ENCODE measurements at places on chromosomes 1 and 21.

DNA sequence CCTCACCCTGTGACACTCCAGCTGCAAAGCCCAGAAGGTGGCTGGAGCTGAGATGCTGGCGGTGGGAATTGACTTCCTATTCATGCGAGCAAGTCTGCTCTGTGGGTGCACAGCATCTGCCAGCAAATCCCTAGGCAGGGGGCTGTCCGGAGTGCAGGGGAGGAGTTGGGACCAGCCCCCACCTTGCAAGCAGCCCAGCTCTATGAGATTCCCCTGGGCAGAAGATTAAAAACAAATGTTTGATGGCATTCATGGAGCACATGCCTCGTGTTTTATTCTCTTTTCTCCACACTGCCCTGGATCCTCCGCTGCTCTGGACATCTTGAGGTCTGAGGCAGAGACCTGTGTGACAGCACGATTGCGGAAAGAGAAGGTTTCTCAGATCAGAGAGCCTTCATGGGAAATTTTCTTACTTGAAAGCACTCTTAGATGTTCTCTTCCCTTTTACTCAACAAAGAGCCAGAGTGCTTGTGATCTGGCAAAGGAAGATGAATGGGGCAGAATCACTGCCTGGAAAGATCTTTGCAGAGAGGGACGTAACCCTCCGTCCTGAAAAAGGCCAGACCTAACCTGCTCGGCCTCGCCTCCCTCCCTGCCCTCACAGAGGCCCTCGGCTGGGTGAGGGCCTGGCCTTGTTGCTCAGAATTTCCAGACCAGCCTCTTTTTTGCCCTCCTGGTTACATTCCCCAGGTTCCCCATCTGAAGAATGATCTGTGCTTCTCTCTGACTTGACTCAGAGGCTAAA is 597.1 kb downstream of the KIF26B start:
- no peak for DNase-seq

DNA sequence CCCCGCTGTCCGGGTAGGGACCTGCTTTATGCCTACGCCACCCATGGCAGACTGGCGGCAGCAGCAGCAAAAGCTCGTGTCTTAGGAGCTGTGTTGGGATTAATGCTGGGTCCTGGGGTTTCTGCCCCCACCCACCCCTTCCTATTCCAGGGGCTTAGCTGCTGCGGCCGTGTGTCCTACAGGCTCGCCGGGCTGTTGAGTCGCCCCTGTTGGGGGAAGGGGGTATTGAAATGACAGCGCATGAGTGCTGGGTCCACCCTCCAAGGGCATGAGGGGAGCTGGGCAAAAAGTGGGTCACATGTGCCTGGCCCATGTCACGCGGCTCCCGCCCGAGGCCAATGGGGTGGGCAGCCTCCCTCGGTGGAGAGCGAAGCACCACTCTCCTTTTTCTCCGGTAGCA is 118.3 kb upstream of the COL6A1 start:
- no peak for DNase-seq

DNA sequence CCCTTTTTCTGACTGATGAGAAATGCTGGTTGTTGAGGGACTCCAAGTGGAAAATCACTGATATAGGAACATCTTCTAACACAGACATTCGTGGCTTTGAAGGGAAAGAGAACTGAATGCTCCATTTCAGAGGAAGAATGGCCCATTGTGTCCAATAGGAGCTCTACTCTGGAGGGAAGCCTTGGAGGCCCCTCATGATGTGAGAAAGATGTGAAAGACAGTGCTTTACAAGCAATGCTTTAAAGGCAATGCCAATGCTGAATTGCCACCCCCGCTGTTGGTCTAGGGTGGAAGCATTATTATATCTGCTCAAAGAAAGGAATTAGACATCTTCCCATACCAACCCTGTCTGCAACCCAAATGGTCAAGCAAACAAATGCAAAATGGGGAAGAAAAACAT is 13.7 kb downstream of the NMNAT2 start:
- DNase-seq, result no peak

DNA sequence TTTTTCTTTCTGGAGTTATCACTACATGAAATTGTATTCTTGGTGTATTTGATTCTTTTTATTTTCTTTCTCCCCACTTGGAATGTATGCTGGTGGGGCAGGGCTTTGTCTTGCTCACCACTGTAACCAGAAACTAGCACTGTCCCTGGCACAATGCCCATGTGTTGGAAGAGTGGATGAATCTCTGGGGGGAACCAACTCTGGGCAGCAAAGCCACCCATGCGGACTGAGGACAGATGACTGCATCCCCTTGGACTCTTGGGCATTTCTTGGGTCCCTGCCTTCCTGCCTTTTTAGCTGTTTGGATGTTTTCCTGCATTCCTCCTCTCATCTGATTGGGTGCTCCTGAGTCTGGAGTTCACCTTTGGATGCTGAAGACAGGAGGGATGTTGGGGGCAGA is 6.1 kb downstream of the CYP4B1 start:
- DNase-seq, result no peak

- DNase-seq, result no peak
Measured at GRCh38 chr1:4786055-4786454, 131.6 kb downstream of the AJAP1 start.

- DNase-seq, result no peak
Measured at GRCh38 chr1:68112835-68113243, 62.4 kb upstream of the DIRAS3 start.

Data from suppressor macrophage treated with lipopolysaccharide for 4 hours (primary cell).